RWPE1 (cell line): ENCODE measurements at places on chromosomes 1 and 21.
A peak's percentile ranks its signal among the peaks of the same experiment; 100 is the strongest.

GRCh38 chr1:242747233-242747632 lies 222.7 kb upstream of the PLD5 start:
- DNase-seq: no peak

DNA sequence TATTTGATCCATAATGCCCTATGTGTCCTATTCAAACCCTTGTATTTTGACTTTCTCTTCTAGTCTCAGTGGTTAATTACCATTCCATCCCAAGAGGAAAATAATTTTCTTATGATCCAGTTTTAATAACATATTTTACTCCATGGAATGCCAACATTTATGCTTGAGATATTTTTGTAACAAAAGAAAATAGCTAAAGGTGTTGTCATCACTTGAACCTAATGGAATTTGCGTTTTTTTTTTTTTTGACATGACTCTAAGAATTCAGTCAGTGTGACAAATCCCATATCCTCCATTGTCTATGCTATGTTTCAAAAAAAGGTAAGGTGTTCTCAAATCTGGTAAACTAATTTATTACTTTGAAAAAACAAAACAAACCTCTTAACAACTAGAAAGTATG lies 324.1 kb upstream of the ADAMTS5 start:
- DNase-seq: no peak

- DNase-seq: no peak
Measured at GRCh38 chr1:15676010-15676409, 8.1 kb upstream of the PLEKHM2 start.

DNA sequence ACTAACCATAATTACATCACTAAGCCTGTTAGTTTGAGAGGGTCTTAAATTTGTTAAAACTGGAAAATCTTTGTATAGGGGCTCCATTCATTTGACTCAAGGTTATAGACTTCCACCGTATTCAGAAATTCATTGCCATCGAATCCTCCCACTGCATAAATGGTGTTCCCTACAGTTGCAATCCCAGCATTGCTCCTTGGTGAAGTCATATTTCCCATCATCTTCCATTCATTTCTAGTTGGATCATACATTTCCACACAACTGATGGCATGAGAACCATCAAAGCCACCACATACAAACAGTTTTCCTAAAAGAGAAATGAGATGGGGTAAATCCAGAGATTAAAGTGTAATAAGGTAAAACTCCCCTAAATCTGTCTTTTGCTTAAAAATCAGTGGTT lies 19.1 kb downstream of the IVNS1ABP start:
- no peak for DNase-seq

DNA sequence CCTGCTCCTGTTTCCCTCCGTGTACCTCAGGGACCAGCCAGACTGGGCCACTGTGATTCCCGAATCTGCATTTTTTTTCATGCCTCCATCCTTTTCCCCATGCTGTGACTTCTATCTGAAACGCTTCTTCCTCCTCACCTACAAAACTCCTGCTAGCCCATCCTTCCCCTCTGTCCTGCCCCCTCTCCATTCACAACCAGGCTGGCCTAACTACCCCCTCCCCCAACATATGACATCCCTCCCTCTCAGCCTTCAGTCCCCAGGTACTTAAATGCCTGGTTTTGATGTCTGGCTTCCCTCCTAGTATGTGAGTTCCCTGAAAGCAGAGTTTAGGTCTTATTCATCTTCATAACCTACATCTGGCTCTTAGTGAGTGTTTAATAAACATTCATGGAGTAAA lies 82.7 kb downstream of the TAS1R2 start:
- DNase-seq: no peak

- DNase-seq: peak; percentile 13
Measured at GRCh38 chr1:107991371-107992066, 26.5 kb upstream of the VAV3 start.

- no peak for DNase-seq
Measured at GRCh38 chr1:42753070-42753469, 13.0 kb upstream of the CLDN19 start.

- no peak for DNase-seq
Measured at GRCh38 chr1:22582661-22583635, 19.7 kb downstream of the EPHA8 start.

GRCh38 chr1:201585093-201585483 lies 46.2 kb downstream of the NAV1 start:
- DNase-seq: no peak

GRCh38 chr1:243546457-243546856 lies 290.6 kb downstream of the SDCCAG8 start:
- DNase-seq: no peak

GRCh38 chr1:42922687-42923366 lies 35.8 kb downstream of the SLC2A1 start:
- peak; percentile 74 for DNase-seq

GRCh38 chr1:22553991-22554522 lies 9.2 kb upstream of the EPHA8 start:
- no peak for DNase-seq

DNA sequence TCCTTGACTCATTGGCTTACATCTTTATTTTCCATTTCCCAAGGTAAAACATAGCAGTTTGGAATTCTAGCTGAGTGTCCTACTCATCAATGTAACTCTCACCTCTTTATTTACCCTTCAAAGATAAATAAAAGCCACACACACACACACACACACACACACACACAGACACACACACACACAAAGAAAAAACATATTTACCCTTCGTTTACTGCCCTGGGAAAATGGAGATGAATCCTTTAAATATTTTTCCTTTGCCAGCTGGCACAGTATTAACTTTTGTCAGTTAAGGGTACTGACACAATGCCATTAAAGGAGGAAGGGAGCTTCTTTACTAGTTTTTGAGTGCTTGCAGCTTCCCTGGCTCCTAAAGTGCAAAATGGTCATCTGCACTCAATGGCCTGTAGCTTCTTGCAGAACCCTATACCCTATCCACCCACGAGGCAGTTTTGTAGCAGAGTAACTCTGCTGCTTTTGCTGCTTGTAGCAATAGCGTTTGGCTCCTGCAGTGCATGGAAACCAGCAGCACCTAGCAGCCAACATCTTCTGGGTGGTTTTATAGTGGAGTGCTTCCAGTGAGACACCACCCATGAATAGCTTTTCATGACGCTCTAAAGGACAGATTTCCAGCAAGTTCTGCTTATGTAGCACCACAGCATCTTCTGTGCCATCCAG lies 103.7 kb downstream of the HS2ST1 start:
- DNase-seq: no peak

DNA sequence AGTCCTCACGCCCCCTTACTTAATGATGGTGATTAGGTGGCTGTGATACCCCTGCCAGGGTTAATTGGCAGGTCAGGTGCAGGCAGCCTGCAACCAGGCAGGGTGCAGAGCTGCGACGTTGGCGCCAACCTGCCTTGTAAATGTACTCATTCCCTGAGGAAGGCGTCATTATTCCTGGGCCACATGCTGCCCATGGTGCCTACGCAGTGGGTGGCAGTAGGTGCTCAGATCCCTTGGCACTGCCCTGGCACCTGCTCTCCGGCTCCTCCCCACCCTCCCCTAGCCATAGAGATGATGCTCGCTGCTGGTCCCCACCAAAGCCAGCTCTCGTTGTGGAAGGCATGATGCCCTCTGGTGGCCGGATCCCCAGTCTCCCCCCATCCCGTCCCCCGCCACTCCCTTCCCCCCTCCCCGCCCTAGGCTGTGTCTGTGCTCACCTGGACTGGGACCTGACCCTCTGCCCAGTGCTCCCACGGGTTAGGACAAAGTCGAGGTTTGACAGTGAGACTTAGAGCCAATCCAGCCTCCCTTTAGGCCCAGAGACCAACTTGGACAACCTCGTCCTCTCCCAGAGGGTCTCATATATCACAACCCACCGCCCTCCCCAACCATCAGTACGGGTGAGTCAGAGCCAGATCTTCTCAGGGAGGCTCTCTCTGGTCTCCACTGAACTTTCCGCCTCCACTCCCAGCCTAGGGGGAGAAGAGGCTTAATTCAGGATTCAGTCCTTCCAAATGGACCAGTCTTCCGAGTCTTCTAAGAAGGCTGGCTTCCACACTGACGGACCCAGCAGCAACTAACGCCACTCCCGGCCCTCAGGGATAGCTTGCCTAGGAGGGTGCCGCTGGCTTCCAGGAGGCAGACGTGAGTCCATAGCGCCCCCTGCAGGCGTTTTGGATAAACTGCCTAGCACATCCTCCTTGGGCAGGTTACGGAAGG lies 5.7 kb downstream of the KRTCAP2 start:
- DNase-seq: peak; percentile 72

DNA sequence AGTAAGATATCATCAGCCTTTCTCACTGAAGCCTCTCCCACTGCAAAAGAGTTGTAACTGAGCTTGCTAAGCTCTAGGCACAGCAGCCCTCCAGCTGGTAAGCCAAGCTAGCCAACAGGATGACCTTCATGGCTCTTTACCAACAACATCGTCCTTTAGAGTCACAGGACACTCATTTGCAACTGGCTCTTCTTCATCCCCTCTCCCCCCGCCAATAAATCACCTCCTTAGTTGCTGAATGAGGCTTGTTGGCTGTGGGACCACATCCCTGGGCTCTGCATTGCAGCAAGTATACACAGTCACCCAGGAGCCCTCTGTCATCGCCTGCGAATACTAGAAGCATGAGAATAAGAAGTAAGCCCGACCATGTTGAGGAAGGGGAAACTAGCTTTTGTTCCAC lies 16.0 kb upstream of the ZNF697 start:
- no peak for DNase-seq

DNA sequence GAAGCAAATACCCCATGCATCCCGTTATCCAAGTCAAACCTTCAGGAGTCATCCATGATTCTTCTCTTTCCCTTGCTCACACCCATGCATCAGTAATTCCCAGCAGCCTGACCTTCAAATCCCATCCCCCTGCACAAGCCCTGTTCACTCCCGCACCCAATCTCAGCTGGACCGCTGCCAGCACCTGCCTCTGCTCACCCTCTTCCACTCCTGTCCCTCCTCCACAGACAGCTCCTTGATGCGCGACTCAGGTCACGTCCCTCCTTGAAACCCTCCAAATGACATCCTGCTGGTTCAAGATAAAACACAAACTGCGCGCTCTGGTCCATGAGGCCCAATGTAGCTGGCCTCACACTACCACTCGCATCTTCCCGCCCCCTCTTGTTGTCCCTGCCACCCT lies 43.4 kb upstream of the MPZL1 start:
- no peak for DNase-seq

- peak; percentile 79 for DNase-seq
Measured at GRCh38 chr1:7810395-7810794, 26.3 kb downstream of the PER3 start.

- DNase-seq: no peak
Measured at GRCh38 chr1:108000620-108001111, 35.7 kb upstream of the VAV3 start.

DNA sequence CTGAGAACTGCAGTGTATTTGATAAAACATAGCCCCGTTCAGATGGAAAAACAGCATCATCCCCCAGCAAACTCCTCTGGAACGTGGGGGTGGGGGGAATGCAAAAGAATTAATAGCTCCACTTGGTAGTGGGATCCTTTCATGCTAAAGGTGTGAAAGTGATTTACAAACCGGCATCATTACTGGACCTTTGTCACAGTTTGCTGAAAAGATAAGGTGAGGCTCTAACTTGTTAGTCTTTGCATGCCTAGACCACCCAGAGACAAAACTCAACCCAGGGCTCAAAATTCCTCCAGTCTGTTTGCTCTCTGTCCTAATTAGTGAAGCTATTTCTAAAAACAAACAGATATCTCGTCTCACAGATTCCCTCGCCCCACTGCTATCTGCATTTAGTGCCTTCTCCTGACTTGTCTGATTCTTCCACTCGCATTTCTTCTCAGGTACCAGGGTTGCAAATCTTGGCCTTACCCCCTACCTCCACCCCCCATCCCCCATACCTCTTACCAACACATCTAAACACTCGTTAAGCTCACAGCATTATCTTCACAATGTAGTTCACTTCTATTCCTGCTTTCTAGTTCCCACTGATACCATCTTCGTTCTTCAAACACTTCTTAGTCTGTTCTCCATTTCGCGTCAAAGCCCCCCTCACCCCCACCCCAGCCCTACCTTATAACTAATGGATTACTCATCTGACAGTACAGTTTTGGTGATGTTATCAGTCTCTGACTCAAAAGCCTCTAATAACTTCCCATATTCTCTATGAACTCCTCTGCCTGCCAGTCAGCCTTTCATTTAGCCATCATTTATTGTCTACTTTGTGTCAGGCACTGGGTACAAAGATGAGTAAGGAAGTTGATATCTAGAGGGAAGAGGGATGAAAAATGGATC lies 11.8 kb downstream of the IER5 start:
- peak; percentile 69 for DNase-seq

DNA sequence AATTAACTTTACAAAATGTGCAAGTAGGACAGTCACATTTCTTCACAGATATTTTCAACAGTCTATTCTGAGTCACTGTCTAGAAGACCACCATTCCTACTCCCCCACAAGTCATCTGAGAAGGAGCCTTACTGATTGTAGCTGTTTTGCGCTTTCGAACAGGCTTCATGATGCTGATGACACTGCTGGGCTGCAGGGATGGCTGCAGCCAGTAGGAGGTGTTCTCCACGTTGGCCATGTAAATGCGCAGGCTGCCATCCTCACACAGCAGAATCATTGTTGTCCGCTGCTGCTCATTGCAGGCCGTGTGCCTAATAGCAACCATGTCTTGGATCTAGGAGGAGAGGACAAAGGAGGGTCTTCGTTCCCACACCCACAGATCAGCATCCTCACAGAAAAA lies 56.9 kb downstream of the UBR4 start:
- DNase-seq: no peak

DNA sequence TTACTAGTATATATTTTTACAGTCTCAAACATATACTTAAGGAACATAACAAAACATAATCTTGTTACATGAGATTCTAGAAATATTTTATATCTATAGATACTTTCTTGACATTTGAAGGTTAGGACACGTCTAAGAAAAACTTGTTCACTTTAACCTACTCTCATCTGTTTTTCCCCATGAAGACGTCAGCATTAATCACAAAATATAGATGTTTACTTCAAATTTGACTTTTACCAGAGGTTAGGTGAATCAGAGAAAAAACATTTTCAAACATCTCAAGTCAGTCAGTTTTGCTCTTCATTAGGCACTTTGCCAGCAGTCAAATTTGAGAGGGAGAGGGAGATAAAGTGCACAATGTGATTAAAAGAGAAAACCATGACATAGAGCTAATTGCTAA lies 47.7 kb downstream of the BRINP3 start:
- DNase-seq: no peak

DNA sequence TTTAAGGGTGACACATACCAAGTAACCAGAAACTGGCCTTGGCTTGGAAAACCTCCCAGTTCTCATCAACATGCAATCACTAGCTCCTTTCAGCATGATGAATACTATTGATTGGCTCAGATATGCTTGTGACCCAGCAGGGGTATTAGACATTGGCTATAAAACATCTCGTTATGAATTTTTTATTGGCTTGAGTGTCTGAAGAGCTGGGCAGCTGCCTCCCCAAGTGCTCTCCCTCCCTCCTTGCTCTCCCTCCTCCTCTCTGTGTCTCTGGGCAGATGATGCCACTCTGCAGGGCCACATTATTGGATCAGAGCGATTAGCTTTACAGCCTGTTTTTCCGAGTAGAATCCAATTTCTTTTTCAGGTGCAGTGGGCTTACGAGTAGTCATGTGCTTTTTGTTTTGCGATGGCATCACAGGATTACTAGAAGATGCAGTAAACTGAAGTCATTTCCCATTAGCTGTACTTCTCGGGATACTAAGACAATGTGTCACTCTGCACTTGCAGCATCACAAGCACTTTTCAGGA lies 79.3 kb upstream of the ATF3 start:
- DNase-seq: no peak

GRCh38 chr1:71233645-71234044 lies 152.8 kb upstream of the ZRANB2 start:
- DNase-seq: no peak

GRCh38 chr21:29520171-29520570 lies 221.4 kb downstream of the BACH1 start:
- no peak for DNase-seq

GRCh38 chr1:234851450-234852438 lies 241.8 kb upstream of the IRF2BP2 start:
- no peak for DNase-seq

GRCh38 chr1:29991025-29991424 lies 732.4 kb downstream of the MATN1 start:
- DNase-seq: peak; percentile 47
